ENCODE measurements at places on chromosomes 16 and 17.

GRCh38 chr16:59242556-59242955 is 508.4 kb upstream of the GOT2 start:
- no peak for DNase-seq

GRCh38 chr16:71439523-71439922 is 2.3 kb downstream of the TLE7 start:
- DNase-seq, result no peak

- DNase-seq, result no peak
Measured at GRCh38 chr16:11329071-11329491, 16.2 kb upstream of the RMI2 start.

DNA sequence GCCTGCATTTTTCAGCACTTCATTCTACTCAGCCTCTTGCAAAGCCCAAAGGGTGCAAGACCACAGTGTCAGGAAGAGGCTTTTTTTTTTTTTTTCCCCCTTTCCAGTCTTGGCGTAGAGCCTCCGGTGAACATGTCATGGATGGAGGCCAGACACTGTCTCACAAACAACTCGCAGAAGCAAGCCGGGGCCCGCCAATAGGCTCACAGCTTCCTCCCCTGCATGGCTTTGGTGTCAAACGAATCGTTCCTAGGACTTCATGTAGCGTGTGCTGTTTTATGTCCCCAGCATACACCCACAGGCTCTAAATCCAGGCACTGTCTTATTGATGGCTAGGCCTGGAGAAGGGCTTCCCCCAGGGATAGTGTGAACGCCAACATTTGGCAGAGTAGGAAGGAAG is 457.7 kb upstream of the MAF start:
- no peak for DNase-seq

DNA sequence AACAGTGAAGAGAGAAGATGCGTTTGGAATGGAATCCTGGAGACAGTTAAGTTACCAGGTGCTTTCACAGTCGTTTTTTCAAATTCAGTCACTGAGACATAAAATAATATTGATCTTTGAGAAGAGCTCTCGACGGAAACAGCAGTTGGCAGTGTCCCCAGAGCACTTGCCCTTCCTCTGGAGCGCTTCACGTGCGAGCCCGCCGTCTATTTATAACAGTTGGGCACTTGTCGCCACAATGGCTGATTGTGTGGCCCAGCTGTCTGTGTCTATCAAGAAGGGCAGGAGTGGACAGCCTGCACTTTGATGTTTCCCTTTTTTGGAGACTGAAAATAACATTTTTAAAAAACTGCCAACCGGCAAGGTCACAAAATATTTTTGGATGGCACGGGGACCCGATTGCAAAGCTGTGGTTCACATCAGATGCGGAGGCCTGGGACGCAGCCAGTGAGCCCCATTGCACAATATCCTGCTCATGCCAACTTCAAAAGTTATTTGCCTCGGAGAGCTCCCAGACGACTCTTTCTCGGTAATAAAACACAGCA is 62.9 kb downstream of the ADCY9 start:
- peak; percentile 47 for DNase-seq

- no peak for DNase-seq
Measured at GRCh38 chr17:65527381-65527780, 34.1 kb downstream of the AXIN2 start.

- no peak for DNase-seq
Measured at GRCh38 chr16:35252356-35252936, 1793.0 kb downstream of the TP53TG3F start.

- no peak for DNase-seq
Measured at GRCh38 chr17:67047382-67047781, 3.0 kb downstream of the CACNG1 start.

GRCh38 chr17:45995627-45996270 is 3.3 kb upstream of the STH start:
- no peak for DNase-seq

GRCh38 chr17:8275421-8276290 is 12.8 kb upstream of the RANGRF start:
- DNase-seq, result no peak

Data from NCI-H2227 treated with DMSO at 0.1 percent for 48 hours (cell line).